ENCODE measurements at places on chromosomes 2 and 18.

DNA sequence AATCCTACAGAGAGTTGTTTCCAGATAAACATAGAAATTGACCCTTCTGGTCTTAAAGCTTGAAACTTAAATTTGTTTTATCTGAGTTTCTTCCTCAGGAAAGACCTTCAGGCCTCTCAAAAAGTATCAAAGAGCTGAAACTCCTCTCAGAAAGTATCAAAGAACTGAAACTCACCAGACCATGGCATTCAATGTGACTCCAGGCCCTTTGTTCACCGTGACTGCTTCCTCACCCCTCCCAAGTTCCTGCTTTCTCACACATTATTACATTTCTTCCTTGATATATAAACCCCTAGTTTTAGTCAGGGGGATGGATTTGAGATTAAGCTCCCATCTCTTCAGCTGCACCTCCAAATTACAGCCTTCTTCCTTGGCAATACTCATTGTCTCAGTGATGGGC is 6.0 kb downstream of the ANKMY1 start:
- DNase-seq = no peak

GRCh38 chr18:75159646-75160356 is 49.1 kb downstream of the PTGR3 start:
- DNase-seq = no peak

GRCh38 chr2:134228493-134228903 is 25.4 kb upstream of the MGAT5 start:
- no peak for DNase-seq

- no peak for DNase-seq
These were observed 327.1 kb downstream of the CMPK2 start for GRCh38 chr2:6538607-6539006.

DNA sequence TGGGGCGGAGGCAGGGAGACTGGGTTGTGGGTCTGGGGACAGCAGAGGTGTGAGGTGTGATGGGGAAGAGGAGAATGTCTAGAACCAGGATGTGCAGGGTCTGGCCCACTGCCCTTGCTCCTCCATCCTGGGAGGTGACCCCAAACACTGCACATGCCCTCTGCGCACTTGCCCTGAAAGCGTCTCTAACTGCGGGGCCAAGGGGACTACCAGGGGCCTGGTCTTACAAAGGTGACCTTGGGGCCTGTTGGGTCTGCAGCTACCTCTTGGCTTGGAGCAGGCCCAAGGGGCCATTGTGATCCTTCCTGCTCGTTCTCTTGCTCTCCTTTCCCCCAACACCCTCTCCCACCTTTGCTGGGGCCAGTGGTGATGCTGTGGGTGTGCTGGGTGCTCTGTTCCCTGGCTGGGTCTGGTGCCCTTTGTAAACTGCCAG is 48.0 kb upstream of the FAHD2A start:
- no peak for DNase-seq

- no peak for DNase-seq
These were observed 2.4 kb downstream of the CWC22 start for GRCh38 chr2:180004731-180005130.

DNA sequence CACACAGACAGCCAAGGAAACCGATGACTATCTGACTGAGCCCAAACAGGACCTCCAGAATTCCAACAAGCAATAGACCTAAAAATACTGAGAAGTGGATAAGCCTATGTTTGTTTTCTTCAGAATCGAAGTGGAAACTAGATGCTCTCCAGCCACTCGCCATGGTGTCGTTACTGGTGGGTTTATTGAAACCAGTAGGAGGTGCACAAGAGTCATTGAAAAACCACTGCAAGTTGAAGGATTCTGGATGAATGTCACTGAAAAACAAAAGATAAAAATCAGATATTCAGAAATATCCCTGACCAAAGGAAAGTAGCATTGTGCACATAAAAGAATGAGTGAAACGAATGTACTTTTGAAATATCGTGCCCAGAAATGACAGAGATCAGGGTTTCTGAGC is 15.3 kb downstream of the TM4SF20 start:
- no peak for DNase-seq

DNA sequence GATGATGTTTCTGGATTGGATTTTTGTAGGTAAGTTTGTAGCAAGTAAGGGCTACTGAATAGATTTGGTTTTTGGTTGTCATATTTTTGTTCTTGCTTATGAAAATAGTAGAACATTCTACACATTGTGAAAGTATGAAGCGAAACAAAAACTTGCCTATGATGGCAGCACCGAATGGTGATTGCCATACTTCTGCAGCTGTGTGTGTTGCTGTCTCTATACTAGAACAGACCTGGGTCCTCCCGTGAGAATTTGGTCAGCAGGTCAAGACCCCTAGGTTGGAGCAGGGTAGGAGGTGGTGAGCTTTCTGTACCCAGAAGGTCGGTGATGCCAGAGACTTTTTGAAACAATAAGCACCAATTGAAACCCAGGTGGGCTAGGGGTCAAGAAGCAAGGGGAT is 322.6 kb downstream of the PRKCE start:
- no peak for DNase-seq

DNA sequence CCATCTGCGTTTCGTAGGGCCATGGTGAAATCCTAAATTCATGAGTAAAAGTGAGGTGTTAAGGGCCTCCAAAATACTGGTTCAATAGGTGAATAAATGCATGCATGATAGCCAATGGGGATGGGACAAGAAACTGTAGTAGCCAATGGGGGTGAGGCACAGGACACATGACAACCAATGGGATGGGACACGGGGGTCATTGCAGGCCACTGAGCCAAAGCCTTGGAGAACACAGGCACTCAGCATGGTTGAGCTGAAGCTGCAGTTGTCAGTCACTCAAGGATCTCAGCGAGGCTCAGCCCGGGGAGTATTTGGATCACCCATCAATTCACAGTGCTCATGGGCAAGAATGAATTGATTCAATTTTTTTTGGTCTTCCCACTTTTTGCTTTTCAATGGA is 156.5 kb downstream of the ACTR3 start:
- DNase-seq = no peak

GRCh38 chr2:98458207-98458606 is 13.5 kb downstream of the INPP4A start:
- DNase-seq = no peak

- no peak for DNase-seq
These were observed 684.4 kb downstream of the IRS1 start for GRCh38 chr2:226115102-226115831.

- no peak for DNase-seq
These were observed 42.7 kb upstream of the RPL31 start for GRCh38 chr2:100959225-100959880.

All from stimulated activated CD8-positive, alpha-beta memory T cell treated with anti-CD3 and anti-CD28 coated beads, Interleukin-15, amount 100 ng/mL, for 1 hour (primary cell).